ENCODE measurements at places on chromosomes 4 and X. TPM values are rescaled to one million over a fixed set of nuclear protein-coding genes. Genes with fewer than 3 reads are reported as not detected.

DNA sequence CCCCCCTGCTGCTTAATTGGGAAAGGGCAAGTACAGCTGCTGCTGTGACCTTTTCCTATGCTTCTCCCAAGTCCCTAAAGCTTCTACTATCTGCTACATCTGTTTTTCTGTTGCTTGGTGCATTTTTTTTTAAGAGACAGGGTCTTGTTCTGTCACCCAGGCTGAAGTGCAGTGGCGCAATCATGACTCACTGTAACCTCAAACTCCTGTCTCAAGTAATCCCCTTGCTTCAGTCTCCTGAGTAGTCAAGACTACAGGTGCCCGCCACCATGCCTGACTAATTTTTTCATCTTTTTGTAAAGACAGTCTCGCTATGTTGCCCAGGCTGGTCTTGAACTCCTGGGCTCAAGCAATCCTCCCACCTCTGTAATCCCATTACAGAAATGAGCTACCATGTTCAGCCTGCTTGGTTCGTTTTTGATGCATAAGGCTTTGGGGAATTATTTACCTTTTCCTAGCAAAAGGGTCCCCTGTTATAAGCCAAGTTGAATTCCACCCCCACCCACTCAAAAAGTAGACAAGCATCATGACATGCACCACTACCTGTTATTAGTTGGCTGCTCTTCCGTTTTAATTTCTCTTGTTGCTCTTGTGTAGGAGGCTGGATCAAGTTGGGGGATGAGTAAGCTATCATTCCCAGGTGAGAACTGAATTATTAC, 39.6 kb downstream of the DGKK start:
- DNase-seq, result no peak

DNA sequence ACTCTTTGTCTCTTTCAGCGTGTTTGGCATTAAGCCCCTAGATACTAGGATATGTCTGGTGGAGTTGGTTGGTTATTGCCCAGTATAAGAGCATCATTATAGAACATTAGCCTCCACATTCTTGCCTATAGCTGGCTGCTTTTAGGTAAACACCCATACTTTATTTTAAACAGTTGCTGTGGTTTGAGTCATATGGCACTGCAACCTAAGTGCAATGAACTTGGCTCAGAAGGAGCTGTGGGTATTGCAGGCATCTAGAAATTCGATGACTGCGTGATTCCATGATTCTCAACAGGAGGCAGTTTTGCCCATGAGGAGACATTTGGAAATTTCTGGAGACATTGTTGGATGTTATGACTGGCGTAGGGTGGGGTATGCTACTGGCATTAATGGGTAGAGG, 49.5 kb downstream of the DCLK2 start:
- DNase-seq, result peak; percentile 28

DNA sequence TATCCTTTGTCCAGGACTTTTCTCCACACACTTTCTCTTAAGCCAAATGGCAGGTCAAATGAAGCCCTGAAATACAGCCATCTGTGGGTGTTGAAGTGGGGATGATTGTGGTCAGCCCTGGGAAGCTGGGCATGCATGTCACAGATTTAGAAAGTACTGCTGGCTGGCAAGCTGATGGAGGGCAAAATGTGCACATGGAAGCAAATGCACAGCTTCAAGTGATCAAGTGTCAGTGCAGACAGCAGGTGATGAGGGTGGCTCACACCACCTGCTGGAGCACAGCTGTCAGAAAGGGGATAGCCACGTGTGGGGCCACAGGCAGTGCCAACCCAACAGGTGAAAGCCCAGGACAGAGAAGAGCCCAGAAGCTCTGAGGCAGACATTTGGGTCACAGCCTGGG, 40.3 kb upstream of the ATXN3L start:
- peak; percentile 81 for DNase-seq

Gene HS3ST1
- total RNA-seq, result under 0.01 TPM

Gene SSX3
- total RNA-seq, result not detected

Gene ODAM
- not detected for total RNA-seq

All from LHCN-M2 (cell line).